Hair follicle dermal papilla cell (primary cell): ENCODE measurements at places on chromosomes 2 and 18. TPM values are rescaled to one million over a fixed set of nuclear protein-coding genes. Genes with fewer than 3 reads are reported as not detected.

The SMYD5 gene
- 27.3 and 32.3 TPM in 2 replicates for total RNA-seq

The DNAJC5G gene
- total RNA-seq = not detected in 2 replicates

The C2orf92 gene
- 1.2 and 2.9 TPM in 2 replicates for total RNA-seq

The RAB6C gene
- not detected in 2 replicates for total RNA-seq

The DHRS9 gene
- total RNA-seq = 0.16 TPM in 1 of 2 replicates, not detected in the other
